ENCODE measurements at places on chromosomes 11 and 22. TPM values are rescaled to one million over a fixed set of nuclear protein-coding genes. Genes with fewer than 3 reads are reported as not detected.

DNA sequence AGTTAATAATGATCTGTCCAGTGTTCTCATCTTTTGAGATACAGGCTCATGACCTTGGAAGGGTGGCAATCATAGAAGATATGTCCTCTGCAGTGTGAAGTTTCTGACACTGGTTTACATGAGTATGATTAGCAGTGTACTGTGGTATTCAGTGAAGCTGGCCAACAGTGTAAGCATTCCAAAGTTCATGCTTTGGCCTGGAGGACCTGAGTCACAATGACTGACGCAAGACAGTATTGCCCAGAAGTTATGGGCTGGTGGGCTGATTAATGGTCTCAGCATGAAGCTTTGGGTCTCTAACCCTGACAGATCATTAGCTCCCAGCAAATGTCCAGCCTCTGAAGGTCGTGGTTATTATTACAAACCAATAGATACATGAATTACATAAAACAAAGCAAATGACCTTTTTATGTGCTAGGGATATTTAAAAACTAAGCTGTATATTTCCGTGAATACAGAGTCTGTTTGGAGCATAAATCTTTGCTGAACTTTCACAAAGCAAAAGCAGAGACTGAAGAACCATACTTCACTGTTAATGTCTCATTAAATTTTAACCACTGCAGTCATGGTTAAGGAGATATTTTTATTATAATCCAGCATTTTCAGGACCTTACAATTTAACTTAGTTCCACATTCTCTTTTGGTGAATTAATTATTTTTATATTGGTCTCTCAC is 28.3 kb upstream of the USP47 start:
- peak; percentile 58 for DNase-seq

GRCh38 chr11:1240771-1241170 is 17.9 kb downstream of the MUC5B start:
- DNase-seq = no peak

DNA sequence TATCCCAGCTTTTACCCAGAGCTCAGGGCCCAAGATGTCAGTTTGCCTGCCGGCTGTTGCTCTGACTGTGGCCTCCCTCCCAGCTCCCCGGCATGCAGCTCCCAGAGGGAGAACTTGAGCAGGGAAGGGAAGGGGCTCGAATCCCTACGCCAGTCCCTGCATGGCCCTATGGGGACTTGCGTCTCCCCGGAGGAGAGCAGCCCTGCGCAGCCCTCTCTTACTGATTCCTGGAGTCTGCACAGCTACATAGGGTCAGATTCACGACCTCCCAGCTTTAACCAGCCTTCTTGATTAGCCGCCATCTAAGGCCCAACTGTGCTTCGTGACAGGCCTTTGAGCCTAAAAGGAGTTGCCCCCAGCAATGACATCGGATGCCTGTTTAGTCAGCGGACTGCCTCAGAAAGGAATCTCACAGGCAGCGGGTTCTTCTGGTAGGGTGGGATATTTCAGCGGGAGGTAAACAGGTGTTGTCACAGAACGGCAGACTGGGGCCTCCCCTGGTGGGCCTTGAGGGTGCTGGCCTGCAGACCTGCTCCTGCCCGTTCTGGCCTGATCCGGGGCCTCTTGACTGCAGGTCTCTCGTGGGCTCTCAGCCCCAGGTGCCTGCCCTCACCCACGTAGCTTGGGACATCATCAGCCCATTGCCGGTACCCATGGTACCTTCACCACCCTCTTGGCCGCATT is 43.8 kb upstream of the KCNQ1OT1 start:
- no peak for DNase-seq

- no peak for DNase-seq
Observed at GRCh38 chr22:25892678-25893077, 150.7 kb downstream of the MYO18B start.

DNA sequence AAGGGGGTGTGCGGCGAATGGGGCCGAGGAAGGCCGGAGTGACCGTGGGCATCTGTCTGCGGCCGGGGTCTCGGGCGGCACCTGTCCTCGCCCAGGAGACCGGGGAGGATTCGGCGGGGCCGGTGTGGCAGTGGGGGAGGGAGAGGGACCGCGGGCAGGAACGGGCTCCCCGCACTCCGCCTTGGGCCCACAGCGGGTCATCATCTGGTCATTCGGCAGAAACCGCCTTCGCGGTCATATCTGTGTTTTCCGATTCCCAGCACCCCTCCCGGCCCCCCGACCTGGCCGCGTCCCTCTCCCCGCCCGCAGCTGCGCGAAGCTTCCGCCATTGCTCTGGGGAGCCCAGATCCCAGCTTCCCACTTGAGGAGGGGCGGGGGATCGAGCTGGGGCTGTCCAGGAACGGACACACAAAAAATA is 824 bp upstream of the CBX6 start:
- peak; percentile 56 for DNase-seq

- DNase-seq = no peak
Observed at GRCh38 chr11:42172441-42172840, 713.0 kb upstream of the LRRC4C start.

DNA sequence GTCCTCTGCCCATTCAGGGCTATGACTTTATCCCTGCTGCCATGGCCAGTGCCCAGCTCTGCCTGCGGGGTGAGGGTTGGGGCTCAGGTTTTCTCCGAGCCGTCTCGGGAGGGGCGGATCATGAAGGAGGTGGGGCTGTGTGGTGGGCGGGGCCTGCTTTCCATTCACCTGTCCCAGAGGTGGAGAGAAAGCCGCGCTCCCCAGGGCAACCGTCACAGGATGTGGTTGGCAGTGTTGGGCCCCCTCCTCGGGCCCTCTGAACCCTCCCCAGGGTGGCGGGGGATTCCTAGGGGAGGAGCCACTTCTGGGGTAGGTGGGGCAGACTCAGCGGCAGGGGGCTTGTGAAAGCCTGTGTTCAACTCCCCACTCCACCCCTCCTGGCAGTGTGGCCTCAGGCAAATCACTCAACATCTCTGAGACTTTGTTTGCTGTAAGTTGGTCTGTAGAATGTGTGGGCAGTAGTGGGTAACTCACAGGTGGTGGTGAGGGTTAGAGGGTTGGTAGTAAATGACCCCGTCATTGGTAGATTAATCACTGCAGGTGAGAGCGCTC is 50.3 kb downstream of the CD6 start:
- no peak for DNase-seq

GRCh38 chr11:76795936-76796441 is 12.8 kb downstream of the TSKU start:
- DNase-seq = peak; percentile 65

GRCh38 chr11:10388574-10388973 is 66.5 kb upstream of the AMPD3 start:
- no peak for DNase-seq

DNA sequence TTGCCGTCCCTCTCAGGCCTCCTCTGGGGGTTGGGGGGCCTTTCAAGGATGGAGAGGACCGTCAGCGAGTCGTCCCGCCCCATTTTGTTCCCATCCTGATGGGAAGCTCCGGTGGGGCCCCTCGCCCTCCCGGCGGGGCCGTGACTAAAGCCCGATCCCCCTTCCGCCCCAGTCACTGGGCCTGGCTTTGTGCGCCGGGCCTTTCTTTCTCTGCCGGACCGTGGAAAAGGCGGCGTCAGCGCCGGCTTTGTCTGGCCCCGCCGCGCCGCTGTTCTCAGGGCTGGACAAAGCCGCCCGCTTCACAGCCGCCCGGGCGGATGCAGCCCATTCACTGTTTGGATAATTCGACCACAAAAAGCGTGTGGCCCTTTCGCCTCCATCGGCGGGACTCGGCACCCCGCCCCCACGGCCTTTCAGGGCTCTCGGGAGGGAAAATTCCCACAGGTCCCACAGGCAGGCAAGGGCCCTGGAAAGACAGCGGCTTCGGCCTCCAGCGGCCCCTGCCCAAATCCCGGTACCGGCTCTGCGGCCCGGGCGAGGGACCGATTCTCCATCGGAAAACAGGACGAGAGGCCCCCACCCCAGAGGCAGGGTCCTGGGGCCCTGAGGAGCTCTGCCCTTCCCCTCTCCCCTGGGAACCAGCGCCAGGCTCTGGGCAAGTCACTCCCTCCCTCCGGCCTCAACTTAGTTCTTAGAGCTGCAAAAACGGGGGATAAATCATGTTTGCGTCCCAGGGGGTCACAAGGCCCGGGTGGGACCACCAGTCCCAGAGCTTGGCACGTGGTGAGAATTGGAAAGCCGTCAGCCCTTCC is 87.2 kb downstream of the WNT7B start:
- DNase-seq = peak; percentile 48

DNA sequence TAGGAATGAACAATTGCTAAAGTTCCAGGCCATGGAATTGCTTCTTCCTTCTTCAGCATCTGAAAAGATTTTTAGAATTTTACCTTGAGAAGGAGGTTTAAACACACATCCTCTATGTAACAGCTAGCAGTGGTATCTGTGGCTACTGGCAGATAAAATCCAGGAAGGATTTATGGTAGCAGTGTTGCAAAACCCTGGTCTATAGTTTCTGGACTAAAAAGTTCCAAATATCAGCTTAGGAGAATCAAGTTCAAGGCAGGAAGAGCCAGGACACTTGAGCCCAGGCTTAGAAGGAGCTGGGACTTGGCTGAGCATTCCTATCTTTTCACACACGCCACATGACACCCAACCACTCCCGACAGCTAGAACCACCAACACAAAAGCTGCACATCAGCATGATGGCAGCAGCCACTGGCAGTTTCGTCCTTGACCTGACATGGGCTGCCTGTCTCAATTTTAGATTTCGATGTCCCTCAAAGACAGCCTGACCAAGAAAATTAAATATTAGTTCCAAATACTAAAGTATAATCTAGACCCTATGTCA is 14.1 kb downstream of the LARGE2 start:
- DNase-seq = no peak

DNA sequence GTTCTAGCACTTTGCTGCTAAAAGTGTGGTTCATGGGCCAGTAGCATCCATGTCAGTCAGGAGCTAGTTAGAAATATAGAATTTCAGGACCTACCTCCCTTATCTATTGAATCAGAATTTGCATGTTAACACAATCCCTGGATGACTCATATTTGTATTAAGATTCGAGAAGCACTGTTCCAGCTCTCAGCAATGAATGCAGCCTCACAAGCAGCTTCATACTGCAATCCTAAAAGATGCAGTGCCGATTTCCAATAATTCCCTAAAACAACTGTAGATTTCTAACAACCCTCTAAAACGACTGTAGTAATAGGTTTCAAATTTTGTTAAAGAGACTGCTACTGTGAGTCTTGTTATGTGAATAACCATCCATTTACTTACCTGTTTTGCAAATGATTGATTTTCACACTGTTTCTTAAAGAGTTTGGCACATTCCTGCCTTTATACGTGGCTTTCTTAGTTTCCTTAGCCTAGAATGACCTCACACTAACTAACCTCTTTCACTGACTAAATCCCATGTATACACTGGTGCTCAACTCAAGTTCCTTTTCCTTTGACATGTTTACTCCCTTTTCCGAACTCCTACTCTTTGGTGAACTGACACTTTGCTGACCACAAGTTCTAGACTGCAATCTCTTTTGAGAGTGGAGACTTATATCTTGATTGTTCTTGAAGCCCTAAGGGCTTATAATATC is 511.8 kb downstream of the METTL15 start:
- DNase-seq = no peak

- peak; percentile 80 for DNase-seq
Observed at GRCh38 chr11:64206457-64207255, at the start of gene FERMT3. Gene FERMT3, plus strand, starts transcription at chr11:64206721. Its CDS starts 644 bp downstream, at chr11:64207365.

- DNase-seq = no peak
Observed at GRCh38 chr11:61926235-61926634, 8.9 kb upstream of the RAB3IL1 start.

DNA sequence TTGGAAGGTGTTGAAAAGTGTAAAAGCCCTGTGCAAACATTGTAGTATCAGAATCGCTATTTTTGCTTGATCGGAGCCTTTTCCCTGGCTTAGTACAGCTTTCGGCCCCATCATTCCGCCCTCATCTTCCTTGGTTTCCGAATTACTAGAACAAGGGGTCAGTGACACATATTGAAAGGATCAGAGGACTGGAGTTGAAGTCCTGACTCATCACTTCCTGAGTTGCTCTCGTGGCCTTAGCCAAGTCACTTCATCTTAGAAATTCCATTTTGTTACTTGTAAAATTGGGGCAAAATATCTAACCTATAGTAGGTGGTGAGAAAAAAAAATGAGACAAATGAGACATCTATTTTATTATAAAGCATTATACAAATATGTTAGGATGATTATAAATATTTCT is 375.0 kb downstream of the NTM start:
- no peak for DNase-seq

DNA sequence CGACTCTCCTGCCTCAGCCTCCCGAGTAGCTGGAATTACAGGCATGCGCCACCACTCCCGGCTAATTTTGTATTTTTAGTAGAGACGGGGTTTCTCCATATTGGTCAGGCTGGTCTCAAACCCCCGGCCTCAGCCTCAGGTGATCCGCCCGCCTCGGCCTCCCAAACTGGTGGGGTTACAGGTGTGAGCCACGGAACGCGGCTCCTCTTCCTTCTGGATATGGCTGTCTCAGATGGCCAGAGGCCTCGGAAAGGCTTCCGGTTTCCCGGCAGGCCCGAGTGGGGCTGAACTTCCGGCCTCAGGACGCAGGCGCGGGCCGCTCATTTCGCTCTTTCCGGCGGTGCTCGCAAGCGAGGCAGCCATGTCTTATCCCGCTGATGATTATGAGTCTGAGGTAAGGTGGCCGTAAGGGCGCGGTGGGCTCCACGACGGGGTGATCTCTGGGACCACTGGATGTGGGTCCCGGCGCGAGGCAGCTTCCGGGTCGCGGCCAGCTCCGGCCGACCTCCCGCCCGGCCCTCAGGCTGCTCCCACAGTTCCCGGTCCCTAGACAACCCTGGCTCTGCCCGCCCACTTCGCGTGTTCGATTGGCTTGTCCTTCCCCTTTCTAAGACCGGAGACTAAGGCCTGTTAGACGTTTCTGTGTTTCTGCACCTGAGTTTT is at the start of gene EIF3L:
Gene EIF3L, plus strand, starts transcription at position 331 of the 663 bp plus-strand sequence. Its CDS starts 31 bp downstream, at position 362.
- peak; percentile 92 for DNase-seq

DNA sequence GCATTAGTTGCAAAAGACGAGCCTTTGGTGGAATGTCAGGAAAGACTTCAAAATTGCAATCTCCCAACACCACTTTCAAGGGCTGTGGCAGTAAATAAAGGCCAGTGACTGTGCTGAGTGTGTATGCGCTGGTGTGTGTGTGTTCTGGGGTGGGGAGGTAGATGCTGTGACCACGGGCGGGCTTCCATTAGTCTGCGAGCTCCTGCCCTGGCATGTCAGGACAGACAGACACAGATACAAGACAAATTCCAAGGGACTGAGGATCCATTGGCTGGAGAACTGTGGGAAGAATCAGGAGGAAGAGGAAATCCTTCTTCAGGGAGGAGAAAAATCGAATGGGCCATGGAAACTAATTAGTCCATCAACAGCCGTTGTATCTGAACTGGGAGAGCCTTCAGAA is 83.6 kb downstream of the FEZ1 start:
- DNase-seq = no peak

Gene CHRM1
- not detected for total RNA-seq

Gene GGTLC2
- not detected for total RNA-seq

Gene PKDREJ
- total RNA-seq = not detected

Gene MYEOV
- 0.25 TPM for total RNA-seq

Gene ANKRD42
- 3.2 TPM for total RNA-seq

Gene GPHA2
- not detected for total RNA-seq

Gene KRTAP5-5
- not detected for total RNA-seq

Gene PGA3
- total RNA-seq = 0.15 TPM

Gene KRTAP5-8
- not detected for total RNA-seq

Gene MS4A4A
- total RNA-seq = 9.3 TPM

Gene GNAZ
- total RNA-seq = 1.5 TPM
